Muscle of arm (tissue), 14 donors: ENCODE measurements at places on chromosomes 5 and 9. TPM values are rescaled to one million over a fixed set of nuclear protein-coding genes. Genes with fewer than 3 reads are reported as not detected.

GRCh38 chr9:99663856-99664255, 157.8 kb upstream of the NR4A3 start:
- no peak for DNase-seq

The CCDC152 gene
- 6.5 TPM for polyA plus RNA-seq

DNA sequence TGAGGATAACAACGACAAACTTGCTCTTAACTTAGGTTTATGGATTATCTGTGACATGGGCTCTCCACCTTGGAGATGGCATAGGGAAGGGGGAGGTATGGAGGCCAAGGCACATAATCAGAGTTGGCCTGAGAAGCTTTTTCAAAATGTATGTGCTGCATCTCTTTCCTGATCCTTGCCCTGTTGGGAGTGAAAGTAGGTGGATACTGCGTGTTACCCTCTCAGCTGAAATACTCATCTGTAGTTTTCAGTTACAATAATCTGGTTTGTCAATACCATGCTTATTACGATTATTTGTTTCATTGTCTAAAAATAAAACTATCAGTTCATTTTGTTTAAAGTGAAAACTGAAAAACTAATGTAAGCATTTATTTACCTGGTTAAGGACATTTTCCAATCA, 86.7 kb downstream of the SLC44A1 start:
- no peak for DNase-seq

DNA sequence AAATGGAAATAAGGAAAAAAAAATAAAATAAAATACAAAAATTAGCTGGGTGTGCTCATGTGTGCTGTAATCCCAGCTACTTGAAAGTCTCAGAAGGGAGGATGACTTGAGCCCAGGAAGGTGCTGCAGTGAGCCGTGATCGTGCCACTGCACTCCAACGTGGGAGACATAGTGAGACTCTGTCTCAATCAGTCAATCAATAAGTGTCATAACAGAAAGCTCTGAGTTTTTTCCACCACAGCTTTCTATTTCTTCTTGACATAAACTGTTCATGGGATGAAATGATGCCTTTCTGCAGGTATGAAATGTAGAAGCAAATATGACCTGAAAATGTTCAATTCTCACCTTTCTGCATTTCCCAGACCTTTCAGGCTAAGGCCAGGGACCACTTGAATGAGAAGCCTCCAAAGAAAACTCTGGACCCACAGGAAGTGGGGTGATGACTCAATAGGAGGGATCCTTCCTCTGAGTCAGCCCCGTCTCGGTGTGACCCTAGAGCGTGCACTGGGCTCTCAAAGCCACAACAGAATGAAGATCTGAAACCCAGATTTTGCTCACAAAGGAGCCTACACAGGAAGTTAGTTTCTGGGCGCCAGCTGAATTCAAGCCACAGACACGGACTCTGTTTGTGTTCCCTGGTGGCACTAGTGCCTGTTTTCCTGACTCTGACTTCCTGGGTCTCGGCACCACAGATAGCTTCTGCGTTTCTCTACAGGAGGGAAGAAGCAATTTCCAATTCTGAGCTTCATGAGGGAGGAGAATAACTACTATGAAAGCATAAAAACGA, 62.0 kb downstream of the ANKH start:
- peak; percentile 21 for DNase-seq

- DNase-seq: no peak
Measured at GRCh38 chr9:78393340-78393739, 96.4 kb downstream of the PSAT1 start.

The SYK gene
- polyA plus RNA-seq: 2.9 TPM
